ENCODE measurements at places on chromosomes 5 and 9.
A peak's percentile ranks its signal among the peaks of the same experiment; 100 is the strongest.

DNA sequence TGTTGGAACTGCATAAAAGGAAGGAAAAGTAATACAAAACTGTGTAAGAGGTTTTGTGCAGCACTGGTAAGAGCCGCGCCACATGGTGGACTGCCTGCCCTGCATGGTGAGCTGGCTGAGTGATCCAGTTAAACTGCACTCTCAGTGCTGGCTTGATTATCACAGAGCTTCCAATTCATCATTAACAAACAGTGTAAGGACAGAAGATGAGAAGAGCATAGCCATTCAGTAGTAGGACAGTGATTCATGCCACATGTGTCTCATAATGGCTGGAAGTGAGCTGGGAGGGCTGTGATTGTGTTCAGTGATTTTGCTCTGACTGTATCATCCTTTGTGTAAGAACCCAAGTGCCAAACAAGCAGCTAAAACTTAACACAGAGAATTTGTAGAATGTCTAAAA lies 14.1 kb downstream of the ASPN start:
- peak; percentile 32 for DNase-seq

DNA sequence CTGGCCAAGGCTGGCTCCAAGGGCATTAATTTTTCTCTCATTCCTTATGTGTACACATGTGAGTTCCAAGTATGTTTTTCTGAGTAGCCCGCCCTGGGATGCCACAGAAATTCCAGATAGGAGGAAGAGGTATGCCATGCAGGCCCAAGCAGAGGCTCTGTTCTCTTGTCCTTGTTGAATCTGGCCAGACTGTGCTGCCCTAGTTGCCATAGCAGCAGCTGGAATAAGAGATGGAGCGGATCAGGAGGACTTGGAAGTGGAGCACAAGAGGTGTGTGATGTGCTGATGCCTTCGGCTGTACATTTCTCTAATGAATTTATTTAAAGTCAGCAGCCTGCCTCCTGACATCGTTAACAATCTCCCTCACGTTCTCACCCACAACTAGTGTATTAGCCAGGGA lies 235.6 kb upstream of the RPS23 start:
- DNase-seq = no peak

DNA sequence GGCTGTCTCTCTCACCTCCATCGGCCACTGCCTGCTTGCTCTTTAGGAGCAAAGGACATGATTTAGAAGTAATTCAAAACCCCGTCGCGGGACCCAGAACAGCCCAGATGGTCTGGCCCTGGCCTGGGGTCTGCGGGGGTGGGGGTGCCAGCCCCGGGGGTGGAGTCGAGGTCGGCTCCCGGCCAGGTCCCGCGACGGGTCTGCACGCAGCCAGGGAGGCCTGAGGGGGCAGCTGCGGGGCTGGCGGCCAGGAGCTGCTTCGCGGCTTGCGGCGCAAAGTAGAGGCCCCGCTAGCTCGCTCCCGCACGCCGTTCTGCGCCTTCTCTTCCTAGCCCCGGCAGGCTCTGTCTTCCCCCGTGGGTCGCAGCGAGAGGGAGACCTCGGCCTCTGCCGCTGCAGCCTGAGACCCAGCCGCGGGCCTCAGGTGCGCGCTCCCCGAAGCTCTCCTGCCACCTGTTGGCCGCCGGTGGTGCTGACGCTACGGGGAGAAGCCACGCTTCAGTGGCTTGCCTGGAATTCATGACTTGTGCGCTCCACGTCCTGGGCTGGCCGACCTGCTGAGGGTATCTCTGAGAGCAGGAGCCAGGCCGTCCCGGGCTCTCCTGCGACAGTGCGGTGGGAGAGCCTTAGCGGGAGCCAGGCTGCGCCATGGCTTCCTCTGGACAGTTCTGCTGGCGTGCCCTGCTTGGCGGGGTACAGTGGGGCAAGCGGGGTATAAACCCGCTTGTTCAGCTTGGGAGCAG lies 157.2 kb upstream of the PITX1 start:
- peak; percentile 45 for DNase-seq

- no peak for DNase-seq
Observed at GRCh38 chr5:72653586-72653985, 146.4 kb upstream of the ZNF366 start.

DNA sequence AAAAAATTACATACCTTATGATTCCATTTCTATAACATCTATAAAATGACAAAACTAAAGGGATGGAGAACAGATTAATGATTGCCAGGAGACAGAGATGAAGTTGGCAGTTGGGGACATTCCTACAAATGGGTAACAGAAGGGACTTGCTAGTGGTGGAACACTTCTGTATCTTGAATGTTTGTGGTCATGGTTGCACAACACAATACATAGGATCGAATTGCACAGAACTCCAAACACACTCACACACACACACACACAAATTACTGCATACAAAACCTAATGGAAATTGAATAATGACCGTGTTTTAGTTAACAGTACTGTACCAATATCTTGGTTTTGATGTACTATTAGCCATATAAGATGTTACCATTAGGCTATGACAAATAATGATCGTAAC lies 330.7 kb upstream of the POU5F2 start:
- no peak for DNase-seq
